Kidney capillary endothelial cell (primary cell): ENCODE measurements at places on chromosomes 4 and X.

DNA sequence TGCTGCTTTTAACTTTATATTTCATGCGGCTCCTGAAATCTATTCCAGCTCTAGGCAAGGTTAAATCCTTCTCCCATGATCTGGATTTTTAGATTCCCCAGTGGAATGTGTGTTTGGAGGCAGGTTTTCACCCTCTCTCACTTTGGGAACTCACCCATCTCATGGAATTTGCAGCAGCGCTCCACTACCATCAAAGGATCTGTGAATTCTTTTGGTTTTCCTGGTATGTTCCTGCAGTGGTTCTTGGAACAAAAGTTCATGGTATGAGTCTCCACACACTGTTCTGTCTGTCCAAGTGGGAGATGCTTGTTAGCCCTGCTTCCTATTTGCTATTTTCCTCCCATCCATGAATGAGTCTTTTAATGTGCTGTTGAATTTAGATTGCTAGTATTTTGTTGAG lies 14.0 kb downstream of the APOOL start:
- DNase-seq = no peak

- DNase-seq = no peak
Observed at GRCh38 chr4:141573678-141574077, 62.7 kb upstream of the IL15 start.

DNA sequence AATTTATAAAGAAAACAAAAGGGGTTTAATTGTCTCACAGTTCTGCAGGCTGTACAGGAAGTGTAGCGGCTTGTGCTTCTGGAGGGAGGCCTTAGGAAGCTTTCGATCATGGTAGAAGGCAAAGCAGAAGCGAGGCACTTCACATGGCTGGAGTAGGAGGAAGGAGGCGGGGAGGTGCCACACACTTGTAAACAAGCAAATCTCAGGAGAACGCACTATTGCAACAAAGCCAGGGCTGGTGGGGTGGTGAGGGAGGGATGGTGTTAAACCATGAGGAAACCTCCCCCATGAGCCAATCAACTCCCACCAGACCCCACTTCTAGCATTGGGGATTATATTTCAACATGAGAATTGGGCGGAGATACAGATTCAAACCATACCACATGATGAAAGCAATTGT lies 1116.3 kb downstream of the FAT4 start:
- no peak for DNase-seq

- DNase-seq = no peak
Observed at GRCh38 chrX:124263743-124264142, 68.7 kb upstream of the TEX13D start.

- DNase-seq = no peak
Observed at GRCh38 chr4:168610911-168611530, 114.2 kb downstream of the PALLD start.

DNA sequence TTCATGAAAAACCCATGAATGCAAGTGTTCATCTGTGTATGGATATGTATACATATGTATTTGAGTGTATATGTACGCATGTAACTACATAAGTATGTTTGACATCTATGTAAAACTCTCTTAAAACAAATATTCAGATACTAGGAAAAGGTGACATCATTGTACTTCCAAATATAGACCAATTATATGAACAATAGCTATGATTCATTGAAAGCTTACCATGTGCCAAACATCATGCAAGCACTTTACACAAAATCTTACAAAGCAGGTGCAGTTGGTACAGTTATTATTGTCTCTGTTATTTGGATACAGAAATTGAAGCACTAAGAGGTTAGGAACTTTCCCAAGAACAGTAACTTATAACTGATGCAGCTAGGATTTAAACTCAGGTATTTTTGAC lies 21.4 kb downstream of the MAGEB17 start:
- peak; percentile 32 for DNase-seq

- no peak for DNase-seq
Observed at GRCh38 chr4:137968956-137969678, 273.0 kb downstream of the SLC7A11 start.

- no peak for DNase-seq
Observed at GRCh38 chr4:62490635-62491034, 1290.5 kb downstream of the ADGRL3 start.

DNA sequence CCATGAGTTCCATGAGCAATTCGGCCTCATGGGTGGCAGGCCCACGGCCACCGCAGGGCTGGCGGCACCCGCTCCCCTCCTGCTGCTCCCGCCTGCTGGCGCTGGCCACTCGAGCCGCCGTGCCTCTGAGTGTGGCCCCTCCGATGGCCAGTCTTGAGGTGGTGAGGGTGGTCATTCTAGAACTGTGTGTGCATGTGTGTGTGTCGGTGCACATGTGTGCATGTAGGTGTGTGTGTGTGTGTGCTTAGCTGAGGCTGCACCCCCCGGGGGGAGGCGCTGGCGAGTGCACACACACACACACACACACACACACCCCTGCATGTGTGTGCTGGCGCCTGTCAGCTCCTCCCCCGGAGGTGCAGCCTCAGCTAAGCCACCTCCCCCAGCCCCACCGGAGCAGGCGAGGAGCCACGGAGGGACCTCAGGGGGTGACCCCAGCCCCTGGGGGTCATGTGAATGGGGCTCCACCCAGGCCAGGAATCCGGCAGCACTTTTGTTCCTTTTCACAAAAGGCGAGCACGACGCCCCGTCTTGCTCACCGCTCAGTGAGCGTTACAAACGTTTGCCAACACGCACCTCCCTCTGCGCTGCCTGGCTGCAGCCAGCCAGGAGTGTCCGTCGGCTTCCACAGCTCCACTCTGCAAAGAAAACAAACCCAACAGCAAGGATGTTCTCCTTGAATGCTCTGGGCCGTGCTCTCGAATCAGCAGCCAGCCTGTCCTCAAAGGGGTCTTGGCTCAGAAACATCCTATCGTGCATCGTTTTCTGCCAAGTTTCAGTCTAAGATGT lies 29.9 kb downstream of the FGFRL1 start:
- DNase-seq = no peak

- DNase-seq = no peak
Observed at GRCh38 chr4:78092850-78093249, 35.7 kb downstream of the FRAS1 start.

DNA sequence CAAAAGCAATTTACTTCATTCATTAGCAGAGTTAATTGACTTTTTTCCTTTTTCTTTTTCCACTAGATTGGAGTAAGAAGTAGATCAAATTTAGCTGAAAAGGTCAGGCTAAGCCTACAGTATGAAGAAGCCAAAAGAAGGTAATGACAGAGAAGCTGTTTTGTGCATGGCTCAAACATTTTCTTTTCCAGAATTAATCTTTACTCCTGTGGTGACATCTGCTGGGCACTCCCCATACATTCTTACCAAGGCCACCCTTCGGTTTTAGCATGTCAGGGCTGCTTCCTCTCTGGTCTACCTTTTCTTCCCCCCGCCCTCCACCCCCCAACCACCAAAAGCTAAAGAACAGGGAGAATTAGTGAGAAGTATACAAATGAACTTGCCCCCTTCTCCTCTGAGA lies 70.2 kb downstream of the CLDN22 start:
- peak; percentile 20 for DNase-seq

DNA sequence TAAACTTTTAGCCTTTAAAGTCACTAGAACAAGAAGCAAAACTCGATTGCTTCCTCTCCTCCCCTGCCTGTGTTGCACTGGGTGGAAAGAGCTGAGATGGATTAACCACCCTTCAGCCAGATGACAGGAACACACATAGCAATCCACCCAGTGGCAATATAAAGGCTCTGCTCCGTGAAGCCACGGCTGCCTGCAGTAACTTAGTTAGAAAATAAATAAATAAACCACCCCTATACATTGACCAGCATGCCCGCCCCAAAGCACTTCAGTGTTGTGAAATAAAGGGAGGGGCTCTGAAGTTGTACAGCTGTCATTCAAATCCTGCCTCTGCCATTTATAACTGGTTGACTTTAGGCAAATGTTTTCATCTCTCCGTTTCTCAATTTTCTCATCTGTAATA lies 217.1 kb upstream of the LDB2 start:
- DNase-seq = no peak

- DNase-seq = no peak
Observed at GRCh38 chrX:19750028-19750782, 137.2 kb downstream of the SH3KBP1 start.

DNA sequence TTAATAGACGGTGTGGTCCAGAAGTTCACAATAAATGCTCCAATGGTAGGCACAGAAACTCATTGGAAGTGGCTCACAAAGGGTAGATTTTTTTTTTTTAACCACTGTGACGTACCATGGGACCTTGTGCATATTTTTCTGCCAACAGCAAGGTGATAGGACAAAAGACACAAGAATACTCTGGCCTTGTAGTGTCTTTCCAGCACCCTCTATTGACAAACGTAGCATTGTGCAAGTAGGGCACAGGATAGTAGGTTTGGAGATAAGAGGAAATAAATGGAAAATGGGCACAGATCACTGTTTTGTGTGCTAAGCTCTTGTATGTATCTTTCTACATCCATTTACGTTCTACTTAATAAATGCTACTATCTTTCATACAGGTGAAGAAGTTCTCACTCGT lies 2054.9 kb downstream of the PCDH7 start:
- DNase-seq = no peak

DNA sequence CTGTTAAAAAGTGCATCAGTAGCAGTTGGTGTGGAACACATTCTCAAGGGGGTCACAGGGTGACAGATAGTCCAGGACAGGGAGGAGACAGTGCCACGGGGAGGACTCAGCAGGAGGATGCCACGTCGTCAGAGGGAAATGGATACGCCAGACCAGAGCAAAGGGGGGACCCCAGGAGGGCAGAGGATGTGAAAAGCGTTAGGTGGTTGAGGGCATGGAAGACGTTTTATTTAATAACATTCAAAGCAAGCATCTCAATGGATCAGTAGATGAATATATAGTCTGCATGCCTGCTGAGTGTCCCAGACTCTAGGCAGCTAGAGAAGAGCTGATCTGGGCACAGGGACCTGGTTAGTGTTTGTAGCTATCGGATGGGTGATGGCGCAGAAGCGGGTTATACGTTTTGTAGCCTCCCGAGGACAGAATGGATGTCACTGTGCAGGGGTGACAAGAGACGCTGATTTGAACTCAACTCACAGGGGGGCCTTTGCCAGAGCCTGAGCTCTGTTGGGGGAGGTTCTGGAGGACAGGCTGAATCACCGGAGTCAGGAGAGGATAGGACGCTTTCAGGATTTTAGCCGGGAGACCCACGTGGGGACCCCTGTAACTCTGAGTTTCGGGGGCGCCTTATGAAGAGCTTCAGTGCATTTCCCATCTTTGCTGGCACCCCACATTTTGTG lies 81.3 kb downstream of the STOX2 start:
- no peak for DNase-seq

DNA sequence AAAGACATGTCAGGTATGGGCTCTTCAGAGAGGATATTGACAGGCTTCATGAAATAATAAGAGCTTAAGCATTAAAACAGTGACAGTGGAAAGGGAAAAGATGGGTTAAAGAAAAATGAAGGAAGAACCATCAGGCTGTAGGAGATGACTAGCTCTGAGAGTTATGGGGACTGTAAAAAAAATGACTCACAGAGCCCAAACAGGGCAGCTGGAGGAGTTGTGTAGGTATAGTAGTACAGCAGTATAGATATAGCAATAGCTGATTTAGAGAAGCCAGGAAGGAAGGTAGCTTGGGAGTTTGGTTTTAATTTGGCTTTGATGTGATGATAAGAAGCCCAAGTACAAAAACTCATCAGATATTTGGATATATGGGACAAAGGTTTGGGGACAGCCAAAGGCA lies 66.6 kb downstream of the FREM3 start:
- no peak for DNase-seq

GRCh38 chrX:74291577-74291963 lies 12.4 kb upstream of the ZCCHC13 start:
- no peak for DNase-seq

DNA sequence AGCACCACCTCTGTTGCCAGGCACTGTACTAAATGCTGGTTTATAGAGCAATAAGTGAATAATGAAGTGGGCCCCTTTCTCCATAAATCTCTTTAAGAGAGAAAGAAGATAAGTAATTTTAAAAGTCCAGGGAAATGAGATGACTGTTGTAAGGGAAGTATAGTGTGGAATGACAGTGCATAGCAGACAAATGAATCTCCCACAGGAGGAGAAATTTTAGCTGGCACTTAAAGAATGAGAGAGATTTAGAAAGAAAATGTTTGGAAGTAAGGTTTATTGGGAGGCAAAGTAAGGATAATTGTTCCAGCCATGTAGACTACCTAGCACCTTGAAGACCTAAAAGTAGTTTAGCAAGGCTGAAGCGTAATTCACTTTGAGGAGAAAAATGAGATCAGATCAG lies 1081.1 kb upstream of the PABPC4L start:
- DNase-seq = no peak

DNA sequence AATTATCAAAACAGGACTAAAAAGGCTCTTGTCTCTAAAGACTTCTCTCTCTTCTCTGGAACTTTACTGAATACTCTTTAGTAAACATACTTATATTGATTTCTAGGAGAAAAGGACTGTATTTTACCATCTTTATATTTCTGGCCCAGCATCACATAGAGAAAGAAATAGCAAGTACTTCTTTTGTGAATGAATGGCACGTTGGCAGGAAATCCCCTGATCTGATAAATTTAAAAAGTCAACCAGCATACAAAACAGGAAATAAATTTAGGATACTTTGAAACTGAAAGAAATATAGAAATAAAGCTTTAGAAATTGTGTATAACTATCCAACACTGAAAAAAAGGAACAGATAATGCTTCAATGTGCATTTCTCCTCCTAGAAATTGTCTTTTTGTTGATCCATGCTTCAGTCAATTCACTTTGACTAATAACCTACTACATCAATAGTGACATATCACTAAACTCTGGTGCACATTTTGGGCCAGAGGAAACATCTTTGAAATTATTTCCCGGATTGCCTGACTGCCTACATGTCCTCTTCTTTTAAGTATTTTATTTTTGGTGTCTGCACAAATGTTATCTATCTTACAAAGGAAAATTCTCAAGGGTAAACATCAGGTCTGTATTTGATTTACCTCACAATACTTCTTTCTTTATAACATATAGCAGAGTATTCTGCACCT lies 183.5 kb upstream of the FSTL5 start:
- no peak for DNase-seq

DNA sequence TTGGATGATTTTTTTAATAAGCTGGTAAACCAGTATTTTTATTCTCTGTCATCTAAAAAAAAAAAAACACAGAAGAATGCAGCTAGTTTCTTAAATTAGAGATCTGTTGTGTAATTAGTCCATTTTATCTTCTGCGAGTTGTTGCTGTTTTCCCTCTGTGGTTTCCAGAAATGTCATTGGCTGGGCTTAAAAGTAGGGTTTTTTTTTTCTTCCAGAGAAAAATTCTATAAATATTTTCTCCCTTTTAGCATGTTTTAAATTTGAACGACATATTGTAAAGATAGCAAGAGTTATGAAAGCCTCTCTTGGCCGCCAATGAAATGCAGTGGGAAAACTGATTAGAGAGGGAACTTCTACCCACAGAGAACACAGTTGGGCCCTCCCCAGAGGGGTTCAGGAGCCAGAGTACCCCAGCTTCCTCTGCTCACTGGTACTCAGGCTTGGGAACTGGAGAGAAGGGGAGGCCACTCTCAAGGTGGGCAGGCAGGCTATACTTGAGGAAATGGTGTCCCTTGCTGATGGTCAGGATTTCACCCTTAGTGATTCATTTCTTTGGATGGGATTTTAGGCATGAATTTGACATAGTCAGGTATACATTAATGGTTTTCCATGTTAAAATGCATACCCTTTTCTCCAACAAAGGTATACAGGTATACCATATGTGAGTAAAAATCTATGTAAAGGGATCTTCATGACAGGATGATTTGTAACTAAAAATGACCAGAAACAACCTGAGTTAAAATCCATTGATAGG lies 166.1 kb downstream of the BCOR start:
- no peak for DNase-seq
